ENCODE measurements at places on chromosomes 3 and 15.

- peak; percentile 21 for DNase-seq
These were observed 188.1 kb downstream of the CHST2 start for GRCh38 chr3:143307613-143308183.

DNA sequence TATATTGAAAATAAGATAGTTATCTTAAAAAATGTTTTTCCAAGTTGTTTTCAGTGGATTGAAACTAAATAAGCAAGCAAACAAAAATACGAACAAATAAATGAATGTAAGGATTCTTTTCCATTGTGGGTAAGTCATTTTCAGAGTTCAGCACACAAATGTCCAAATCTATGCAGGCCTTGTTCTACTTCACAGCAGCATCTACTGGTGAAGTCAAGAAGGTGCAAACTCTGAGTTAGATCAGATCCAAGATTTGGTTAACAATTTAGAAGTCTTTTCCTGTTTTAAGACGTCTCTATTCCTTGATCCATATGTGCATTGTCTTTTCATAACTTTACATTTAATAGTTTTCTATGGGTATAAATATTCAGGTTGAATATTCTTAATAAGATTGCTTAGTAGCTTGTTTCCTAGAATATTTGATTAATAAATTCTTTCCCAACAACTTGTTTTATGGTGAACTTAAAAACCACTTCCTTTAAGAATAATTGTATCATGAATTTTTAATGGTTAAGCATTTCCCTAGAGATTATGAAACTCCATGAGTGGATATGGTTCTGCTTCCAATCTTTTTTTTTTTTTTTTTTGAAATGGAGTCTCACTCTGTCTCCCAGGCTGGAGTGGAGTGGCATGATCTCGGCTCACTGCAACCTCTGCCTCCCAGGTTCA lies 10.5 kb downstream of the PTX3 start:
- DNase-seq = no peak

GRCh38 chr15:69394556-69395282 lies 19.4 kb upstream of the KIF23 start:
- DNase-seq = peak; percentile 87

DNA sequence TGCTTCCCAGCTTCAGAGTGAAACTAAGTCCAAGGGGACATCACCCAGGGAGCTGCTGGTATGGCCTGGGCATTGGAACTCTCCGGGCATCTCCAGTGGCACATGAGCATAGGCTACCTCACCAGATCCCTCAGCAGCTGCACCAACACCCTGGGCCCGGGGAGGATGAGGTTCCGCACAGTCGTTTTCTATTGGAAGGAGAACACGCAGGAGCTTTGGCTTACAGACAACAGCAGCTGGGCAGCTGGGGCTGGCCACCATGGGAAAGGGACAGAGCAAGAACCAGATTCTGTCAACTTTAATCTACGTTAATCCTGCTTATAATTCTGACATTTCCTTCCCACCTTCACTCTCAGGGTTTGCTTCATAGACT lies 65.5 kb downstream of the MYO1E start:
- no peak for DNase-seq

DNA sequence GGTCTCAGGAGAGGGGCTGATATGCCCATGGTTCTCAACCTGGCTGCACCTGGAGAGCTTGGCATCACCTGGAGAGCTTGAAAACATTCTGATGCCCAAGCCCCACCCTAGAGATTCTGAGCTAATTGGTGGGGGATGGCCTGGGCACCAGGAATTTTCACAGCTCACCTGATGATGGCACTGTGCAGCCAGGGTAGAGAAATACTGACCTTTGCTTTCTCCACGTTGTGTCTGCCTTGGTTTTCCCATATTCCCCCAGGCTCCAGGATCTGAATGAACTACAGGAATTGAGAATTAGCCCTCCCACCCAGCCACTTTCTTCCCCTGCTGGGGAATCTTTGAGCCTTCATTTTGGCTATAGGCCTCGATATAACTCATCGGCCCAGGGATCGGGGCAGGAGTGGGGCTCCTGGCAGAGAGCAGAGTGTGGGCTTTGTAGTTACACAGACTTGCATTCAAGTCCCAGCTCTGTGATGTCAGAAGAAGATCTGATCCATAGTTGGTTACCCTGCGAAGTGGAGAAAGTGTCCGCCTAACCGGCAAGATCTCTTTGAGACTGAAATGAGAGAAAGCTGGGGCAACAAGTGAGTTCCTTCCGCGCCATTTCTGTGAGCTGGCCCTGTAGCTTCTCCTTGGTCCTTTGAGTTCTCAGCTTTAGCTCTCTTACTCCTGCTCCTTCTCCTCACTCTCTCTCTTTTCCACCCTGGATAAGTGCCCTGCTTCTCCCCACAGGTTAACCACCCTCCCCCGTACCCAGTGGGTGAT lies 33.1 kb upstream of the UBE2Q2 start:
- DNase-seq = no peak

DNA sequence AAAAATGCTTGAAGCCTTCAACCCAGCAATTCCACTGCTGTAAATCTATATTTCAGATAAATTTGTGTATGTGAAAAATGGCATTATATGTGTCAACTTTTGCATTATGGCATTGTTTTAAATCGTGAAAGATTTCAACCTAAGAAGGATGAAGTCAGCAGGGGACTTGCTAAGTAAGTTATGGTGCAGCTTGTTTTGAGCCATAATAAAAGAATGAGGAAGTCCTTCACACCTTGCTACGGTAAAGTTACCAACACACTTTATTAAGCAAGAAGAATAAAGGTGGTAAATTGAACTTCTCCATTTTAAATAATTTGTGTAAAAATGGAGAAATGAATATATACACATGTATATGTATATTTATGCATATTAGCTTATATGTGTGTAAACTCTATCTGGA lies 371.4 kb downstream of the ROBO2 start:
- no peak for DNase-seq

GRCh38 chr15:38696790-38697495 lies 132.3 kb upstream of the RASGRP1 start:
- DNase-seq = no peak

- no peak for DNase-seq
These were observed 4.3 kb upstream of the TIPARP start for GRCh38 chr3:156670077-156670476.

- no peak for DNase-seq
These were observed 33.4 kb upstream of the SETD2 start for GRCh38 chr3:47197287-47197686.

- no peak for DNase-seq
These were observed 179.3 kb downstream of the SMAD6 start for GRCh38 chr15:66881173-66881905.

GRCh38 chr15:73889053-73889761 lies 15.8 kb downstream of the TBC1D21 start:
- DNase-seq = no peak

DNA sequence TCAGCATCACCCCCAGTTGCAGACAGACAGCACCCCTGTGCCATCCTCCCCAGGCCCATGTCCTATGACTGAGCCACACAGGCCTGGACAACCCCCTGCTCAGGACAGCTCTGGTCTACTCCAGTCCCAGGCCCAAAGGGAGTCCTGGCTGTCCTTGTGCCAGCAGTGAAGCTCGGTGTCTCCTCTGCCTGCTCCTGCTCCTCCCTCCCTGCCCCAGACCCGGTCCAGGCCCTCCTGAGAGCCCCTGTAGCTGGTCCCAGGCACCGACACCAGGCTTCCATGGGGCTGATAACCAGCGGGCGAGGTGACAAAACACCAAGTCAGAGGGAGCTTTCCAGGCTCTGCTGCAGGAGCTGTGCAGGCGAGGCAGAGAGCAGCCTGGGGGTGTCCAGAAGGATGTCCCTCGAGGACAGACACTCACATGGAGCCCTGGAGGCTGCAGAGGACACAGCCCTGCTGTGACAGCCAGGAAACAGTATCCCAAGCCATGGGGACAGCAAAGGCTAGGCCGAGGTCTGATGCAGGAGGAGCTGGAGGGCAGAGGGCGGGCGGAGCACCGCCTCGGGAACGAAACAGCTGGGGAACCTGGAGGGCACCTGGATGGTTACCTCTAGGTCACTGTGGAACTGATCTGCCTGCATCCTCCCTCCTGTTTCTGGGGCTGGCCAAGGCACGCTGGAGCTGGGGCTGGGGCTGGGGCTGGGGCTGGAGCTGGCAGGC lies 103.8 kb upstream of the PRR20G start:
- no peak for DNase-seq

GRCh38 chr15:80834906-80835305 lies 55.7 kb downstream of the CEMIP start:
- DNase-seq = no peak

DNA sequence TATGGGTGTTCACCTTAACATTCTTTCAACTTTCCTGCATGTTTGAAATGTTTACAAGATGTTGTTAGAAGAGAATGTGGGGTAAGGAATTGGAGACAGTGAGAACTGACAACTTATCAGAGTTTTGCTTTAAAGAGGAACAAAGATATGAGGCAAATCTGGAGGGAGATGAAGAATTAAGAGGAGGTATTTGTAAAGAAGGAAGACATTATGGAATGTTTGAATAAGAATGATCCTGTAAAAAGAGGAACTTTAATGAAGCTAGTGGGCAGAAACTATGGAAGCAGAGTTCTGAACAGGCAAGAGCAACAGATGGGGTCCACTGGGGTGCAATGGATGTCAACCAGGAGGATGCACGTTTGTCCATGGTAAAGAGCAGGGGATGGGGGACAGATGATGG lies 27.7 kb downstream of the PLD1 start:
- no peak for DNase-seq

- no peak for DNase-seq
These were observed 9.1 kb downstream of the BCL2L10 start for GRCh38 chr15:52103217-52104207.

GRCh38 chr3:125239266-125239665 lies 26.7 kb upstream of the SLC12A8 start:
- no peak for DNase-seq

DNA sequence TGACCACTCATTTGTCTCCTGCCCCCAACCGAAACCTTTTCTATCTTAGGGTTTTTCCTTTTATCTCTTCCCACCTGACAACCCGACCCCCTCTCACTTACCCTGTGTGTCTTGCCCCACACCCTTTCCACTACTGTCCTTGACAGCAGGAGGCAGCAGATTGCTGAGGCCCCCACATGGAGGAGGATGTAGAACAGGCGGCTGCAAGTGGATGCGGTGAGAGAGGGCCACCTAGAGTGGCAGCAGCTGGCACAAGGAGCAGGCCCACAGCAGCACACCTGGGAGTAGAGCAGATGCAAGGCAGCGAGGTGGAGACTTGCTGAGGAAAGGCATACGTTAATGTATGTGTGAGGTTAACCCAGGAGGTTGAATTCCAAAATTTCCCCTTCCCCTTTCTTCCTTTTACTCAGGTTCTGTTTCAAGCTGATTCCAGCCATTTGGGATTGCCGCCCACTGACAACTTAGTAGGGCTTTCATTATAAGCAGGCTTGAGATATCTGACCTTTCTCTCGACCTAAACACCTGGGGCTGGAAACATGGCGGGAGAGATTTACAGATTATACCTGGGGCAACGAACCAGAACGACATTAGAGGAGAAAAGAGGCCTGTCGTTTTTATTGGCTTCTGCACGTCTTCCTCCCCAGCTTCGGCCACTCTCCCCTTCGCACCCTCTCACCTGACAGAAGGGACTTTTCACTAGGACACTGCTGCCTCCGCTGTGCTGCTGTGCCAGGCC lies 643 bp downstream of the SERINC4 start:
- DNase-seq = no peak

DNA sequence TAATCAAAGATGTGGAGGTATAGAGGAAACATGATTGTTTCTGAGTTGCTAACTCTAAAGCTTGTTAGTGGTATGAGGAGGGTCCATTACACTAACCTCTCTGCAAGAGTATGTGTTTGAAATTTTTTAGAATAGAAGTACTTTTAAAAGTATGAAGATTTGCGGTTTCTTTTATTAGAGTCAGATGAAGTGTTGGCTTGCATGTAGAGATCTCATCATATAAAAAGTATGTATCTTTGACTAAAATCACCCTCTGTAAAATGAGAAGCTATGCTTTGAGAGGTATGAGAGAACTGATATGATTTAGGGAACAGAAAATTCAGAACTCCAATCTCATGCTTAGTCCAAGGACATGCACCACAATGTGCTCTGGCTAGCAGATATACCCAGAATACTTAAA lies 140.4 kb upstream of the MBNL1 start:
- no peak for DNase-seq

GRCh38 chr3:14440531-14441239 lies 38.3 kb downstream of the SLC6A6 start:
- no peak for DNase-seq

DNA sequence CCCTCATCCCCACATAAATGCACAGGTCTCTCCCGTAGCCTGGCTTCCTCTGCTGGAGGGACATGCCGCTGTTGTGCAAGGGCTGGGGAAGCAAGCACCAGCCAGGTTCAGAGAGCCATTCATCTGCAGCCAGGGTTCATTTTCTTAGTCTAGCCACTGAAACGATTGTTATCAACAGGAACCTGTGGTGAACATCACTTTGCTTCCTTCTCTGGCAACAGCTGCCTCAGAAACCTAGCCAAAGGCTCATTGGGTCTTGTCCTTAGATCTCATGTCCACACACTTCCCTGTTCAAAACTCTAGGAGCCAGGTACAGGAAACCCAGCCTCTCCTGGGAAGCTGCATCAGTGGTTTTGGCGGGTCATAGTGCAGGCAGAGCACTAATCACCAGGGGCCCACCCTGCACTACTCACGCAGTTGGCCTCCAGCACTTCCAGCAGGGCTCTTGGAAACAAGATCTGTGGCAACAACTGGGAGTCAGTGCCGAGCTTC lies 47.0 kb downstream of the OXNAD1 start:
- DNase-seq = no peak

- peak; percentile 66 for DNase-seq
These were observed at the start of gene ACTRT3 for GRCh38 chr3:169769287-169770181. ACTRT3 (minus strand) TSS chr3:169769561; CDS start chr3:169769520, 41 bp downstream.

GRCh38 chr15:96181873-96182301 lies 148.6 kb upstream of the NR2F2 start:
- DNase-seq = peak; percentile 40

DNA sequence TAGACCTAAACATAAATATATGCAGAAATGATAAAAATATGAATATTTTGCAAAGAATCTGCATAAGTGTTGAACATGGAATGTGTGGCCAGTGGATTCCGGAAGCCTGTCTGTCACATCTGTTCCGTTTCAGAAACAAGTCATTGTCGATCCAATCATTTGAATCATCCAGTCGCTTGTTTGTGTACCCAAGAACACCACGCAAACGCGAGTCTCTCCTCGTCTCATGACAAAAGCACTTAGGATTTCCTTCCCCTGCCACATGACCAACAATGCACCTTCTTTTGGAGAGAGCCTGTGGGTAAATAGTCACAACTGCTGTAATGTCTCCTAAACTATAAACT lies 80.2 kb downstream of the FMN1 start:
- DNase-seq = no peak

DNA sequence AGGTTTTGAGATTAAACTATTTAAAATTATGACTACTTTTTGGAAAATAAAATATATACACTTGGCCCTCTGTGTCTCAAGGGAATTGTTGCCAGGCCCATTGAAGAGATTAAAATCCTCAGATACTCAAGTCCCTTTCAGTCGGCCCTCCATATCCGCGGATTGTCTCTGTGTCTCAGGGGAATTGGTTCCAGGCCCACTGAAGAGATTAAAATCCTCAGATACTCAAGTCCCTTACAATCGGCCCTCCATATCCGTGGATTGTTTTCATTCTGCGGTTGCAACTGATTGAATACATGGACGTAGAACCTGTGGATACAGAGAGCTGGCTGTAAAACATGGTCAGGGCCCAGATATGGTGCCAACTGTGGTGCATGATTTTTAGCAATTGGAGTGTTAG lies 15.7 kb upstream of the LRCH3 start:
- no peak for DNase-seq
